ENCODE measurements at places on chromosomes 6 and 20. TPM values are rescaled to one million over a fixed set of nuclear protein-coding genes. Genes with fewer than 3 reads are reported as not detected.

DNA sequence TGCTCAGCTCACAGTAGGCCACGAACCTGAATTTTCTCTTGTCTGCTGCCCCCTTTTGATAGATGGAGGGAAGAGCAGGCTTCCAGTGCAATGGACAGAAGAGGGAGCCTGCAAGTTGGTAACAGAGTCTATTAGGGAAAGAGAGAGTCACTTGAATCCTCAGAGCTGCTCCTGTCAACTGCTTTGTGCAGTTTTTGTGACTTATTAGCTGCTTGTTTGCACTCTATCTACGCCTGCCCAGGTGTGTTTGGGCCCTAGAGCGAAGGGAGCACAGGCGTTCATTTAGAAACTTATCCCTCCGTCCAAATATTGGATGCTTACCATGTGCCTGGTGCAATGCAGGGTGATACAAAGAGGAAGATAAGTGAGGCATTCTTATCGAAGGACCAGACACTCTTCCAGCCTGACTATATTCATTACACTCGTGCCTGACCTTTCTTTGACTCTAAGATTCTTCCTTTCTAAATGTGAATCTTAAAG is 11.6 kb upstream of the SLC2A12 start:
- no peak for DNase-seq

DNA sequence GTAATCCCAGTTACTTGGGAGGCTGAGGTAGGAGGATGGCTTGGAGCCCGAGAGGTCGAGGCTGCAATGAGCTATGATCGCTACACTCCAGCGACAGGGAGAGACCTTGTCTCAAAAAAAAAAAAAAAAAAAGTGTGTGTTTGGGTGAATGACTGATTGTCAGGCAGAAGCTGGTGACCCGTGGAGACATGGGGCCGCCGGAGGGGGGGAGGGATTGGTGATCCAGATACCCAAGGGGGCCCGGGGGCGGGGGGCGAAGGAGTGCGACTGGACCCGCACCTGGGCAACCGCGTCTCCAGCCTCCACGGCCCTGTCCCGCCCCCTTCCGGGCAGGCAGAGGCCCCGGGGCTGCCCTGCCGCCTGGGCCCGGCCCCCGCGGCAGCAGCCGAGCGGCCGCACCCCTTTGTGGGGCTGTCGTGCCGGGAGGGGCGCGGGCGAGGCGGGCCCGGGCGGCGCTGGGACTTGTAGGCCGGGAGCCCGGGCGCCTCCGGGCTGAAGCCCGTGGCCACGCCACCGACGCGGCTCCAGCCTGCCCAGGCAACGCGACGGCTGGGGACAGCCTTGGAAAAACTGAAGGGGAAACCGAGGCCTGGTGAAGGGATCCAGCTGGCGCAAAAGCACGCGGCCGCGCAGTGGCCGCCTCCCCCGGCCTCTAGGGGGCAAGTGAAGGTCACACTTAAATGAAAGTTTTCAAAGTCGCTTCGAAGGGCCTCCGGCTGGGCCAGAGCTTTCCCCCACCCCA is 2.1 kb upstream of the RBM38 start:
- peak; percentile 95 for DNase-seq

The NKX2-4 gene
- not detected for total RNA-seq

The GLP1R gene
- total RNA-seq: not detected

The CPXM1 gene
- total RNA-seq: 0.34 TPM

The TGM2 gene
- 167 TPM for total RNA-seq

GRCh38 chr6:147117580-147117979 is 86.6 kb upstream of the STXBP5 start:
- DNase-seq: no peak

GRCh38 chr6:16722630-16723029 is 38.6 kb downstream of the ATXN1 start:
- DNase-seq: no peak

- no peak for DNase-seq
Observed at GRCh38 chr6:74976701-74977100, 229.2 kb downstream of the COL12A1 start.

DNA sequence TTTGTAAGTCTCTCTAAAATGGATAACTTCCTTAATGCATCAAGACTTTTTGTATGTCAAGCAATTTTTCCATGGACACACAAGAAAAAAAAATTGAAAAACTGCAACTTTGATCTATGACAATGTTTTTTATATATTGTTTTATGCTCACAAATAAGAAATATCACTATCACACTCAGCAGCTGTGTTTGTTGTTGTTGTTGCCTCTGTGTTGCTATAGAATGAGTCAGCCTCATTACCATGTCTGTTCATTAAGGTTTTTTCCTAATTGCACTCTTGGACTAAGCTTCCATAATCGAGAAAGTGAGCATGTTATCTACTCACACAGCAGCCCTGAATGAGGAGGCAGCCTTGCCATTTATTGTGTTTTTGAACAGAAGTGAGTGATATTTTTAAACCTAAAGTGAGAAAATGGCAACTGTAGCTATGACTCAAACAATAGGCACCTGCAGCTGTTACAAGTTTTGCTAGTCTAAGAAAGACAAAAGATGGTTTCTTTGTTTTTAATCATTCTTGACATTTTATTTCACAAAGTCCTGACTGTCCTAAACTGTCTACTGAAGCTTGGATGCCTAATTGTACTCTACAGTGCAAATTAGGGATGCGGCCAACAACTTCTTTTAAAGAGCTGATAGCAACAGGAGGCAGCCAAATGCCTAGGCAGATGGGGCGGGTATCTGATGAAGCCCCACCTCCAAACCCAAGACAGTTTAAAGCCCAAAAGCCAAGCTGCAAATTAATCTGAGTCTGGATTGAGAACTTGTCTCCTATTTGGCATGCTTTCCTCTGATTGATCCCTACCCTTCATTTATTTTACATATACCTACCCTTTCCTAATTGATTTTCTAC is 77.9 kb upstream of the DOK5 start:
- DNase-seq: no peak

DNA sequence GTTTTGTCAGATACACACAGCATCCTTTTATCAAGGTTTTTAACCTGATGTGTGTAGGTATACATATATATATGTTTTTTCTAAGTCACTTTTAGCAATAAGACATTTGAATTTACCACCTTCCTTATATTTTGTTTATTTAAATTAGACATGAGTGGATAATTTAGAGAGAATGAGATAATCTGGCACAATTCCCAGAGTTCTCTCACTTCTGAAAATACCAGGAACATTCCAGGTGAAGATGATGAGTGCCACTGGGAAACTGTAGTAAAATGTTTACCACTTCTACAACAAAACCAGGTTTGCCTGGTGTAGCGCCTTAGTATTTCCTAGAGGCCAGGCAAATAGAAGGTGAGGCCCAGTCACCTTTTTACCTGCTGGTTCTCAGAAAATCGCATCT is 189.5 kb downstream of the TMEM242 start:
- no peak for DNase-seq

The BPI gene
- total RNA-seq: 3.5 TPM

The OGFRL1 gene
- 25.1 TPM for total RNA-seq

The PRDM13 gene
- not detected for total RNA-seq

The FAM83C gene
- total RNA-seq: not detected

- DNase-seq: no peak
Observed at GRCh38 chr6:14422917-14423316, 305.3 kb downstream of the CD83 start.

The DLK2 gene
- total RNA-seq: 0.38 TPM

DNA sequence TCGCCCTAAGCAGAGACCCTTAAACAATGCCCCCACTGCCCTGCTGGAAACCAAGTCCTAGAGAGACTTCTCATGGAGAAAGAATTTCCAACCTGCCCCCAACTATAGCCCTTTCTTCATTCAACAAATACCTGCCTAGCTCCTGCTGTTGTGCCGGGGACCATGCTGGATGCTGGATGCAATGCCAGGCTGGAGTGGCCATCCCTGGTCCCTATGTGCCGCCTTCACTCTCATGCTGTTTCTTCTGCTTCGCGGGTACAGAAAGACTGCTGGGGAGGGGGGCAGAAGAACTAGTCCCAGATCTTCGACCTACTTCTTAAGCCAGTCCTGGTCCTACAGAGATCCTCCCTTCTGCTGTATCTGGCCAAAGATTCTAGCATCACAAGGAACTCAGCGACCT is 3.4 kb downstream of the MDGA1 start:
- DNase-seq: no peak

DNA sequence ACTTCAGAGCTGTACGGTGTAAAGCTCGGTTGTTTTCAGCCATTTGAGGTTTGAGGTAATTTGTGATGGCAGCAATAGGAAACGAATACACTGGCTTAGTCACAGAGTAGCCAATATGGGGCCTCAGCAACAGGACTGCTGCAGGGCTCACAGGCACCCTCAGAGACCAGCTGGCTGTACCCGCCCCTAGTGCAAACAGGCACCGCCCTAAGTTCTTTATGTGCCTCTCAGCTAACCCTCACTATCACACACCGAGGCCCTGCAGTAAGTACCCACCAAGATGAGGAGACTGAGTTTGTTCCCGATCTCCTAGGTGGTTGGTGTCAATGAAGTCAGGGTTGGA is 11.2 kb upstream of the SERPINB9 start:
- no peak for DNase-seq

GRCh38 chr6:158048589-158048988 is 66.9 kb downstream of the SYNJ2 start:
- DNase-seq: no peak

DNA sequence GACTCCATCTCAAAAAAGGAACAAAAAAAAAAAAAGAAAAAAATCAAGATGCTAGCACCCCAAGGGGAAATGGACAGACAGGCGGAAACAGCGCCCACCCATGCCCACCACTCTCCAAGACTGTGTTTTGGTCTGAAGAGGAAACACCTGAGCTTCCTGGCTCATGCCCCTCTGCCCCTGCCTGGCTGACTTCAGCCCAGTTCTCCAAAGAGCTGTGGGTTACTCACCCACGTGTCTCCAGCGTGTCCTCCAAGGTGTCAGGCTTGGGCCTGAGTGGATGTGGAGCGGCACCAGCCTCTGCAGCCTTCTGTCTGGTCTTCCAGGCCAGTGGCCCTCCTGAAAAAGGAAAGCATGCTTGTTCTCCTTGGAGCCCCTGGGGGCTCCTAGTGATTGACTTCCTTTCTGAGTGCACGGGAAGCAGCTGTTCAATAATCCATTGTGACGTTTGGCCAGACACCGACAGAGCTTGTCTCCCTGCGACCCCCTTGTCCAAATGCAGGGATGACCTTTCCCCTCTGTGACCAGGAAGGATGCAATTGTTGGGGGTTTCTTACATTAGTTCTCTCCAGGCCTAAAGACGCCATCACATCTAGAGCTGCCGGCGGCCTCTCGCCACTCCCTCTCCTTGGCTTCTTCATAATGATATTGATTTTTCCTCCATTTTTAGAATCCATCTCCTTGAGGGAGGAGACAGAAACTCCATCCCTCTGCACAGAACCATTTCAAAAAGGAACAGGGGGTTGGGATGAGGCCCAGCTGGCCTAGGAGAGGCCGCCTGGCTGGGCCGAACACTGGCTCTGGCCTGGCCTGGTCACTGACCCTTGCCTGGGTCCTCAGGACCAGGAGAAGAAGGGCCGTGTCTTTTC is 58.4 kb downstream of the ADNP start:
- DNase-seq: peak; percentile 75

- DNase-seq: no peak
Observed at GRCh38 chr20:35125753-35126152, 21.4 kb downstream of the EDEM2 start.

The TSBP1 gene
- total RNA-seq: not detected
